DMS79 (cell line): ENCODE measurements at places on chromosomes 5 and 9.

DNA sequence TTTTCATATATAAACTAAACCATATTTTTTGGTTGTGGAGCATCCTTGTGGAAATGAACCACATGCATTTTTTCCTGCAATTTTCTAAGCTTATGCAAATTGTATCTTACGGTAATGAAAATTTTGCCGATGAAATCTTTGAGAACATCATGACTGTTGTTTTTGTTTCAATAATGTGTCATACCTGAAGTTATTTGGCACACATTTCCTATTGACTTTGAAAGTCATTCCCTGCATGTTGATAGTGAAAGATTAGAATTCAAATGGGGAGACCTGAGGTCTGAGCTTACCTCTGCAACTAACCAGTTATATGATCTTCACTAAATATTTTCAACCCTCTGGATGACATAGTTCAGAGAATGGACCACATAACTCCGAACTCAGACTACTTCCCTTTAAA lies 88.5 kb downstream of the PRR16 start:
- no peak for DNase-seq

GRCh38 chr9:17635115-17635890 lies 56.4 kb downstream of the SH3GL2 start:
- DNase-seq = no peak

- DNase-seq = no peak
Measured at GRCh38 chr5:160303690-160304089, 8.7 kb downstream of the CCNJL start.

GRCh38 chr5:102800427-102800826 lies 45.3 kb downstream of the PAM start:
- no peak for DNase-seq

- no peak for DNase-seq
Measured at GRCh38 chr5:78506261-78507024, 142.1 kb downstream of the LHFPL2 start.

- no peak for DNase-seq
Measured at GRCh38 chr5:135028791-135029476, 5.1 kb downstream of the PITX1 start.

DNA sequence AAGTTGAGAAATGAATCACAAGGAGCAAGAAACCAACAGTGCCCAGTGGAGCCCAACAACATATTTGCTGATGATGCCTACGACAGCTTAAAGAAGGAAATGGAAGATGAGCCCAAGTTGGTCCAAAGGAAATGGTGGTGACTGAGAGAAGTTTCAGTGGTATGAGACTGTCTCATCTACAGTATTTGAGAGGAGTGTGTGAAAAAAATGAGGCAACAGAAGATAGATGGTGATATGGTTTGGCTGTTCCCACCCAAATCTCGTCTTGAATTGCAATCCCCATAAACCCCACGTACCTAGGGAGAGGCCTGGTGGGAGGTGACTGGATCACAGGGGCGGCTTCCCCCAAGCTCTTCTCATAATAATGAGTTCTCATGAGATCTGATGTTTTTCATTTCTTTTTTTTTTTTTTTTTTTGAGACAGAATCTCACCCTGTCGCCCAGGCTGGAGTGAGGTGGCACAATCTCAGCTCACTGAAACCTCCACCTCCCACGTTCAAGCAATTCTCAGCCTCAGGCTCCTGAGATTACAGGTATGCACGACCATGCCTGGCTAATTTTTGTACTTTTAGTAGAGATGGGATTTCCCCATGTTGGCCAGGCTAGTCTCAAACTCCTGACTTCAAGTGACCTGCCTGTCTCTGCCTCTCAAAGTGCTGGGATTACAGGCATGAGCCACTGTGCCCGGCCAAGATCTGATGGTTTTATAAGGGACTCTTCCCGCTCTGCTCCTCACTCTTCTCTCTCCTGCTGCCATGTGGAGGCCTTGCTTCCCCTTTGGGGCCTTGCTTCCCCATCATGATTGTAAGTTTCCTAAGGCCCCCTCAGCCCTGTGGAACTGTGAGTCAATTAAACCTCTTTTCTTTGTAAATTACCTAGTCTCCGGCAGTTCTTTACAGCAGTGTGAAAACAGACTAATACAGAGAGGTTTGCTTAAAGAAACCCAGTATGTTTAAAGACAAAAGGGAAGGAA lies 30.2 kb downstream of the EFCAB9 start:
- DNase-seq = no peak

DNA sequence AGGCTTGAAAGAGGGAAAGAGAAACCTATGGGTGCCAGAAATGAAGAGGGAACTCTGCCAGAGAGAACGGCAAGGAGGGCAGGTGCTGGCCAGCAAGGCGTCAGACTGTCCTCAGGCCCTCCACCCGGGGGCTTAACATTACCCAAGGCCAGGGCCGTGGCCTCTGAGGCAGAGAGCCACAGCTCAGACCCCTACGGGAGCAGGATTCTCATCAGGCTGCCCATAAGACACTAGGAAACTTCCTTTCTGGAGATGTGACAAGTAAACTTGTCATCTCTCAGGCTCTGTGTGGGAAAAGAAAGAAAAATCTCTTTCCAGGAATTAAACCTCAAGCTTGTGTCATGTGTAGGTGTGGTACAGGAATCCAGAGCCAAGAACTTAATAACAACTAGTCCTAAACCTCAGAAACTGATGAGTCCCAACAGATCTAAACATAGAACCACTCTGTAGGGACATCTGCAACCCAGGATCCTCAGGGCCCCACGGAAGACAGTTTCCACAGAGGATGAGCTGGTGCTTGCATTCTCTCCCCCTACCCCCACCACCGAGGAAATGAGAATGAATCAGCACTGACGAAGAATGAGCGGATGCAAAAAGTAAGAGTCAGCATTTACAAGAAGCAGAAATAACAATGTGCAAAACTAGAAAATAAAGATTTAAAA lies 74.3 kb downstream of the DCP2 start:
- no peak for DNase-seq

GRCh38 chr5:150419630-150420270 lies 7.0 kb upstream of the CD74 start:
- DNase-seq = no peak

- no peak for DNase-seq
Measured at GRCh38 chr9:2012347-2012746, 2.8 kb upstream of the SMARCA2 start.

DNA sequence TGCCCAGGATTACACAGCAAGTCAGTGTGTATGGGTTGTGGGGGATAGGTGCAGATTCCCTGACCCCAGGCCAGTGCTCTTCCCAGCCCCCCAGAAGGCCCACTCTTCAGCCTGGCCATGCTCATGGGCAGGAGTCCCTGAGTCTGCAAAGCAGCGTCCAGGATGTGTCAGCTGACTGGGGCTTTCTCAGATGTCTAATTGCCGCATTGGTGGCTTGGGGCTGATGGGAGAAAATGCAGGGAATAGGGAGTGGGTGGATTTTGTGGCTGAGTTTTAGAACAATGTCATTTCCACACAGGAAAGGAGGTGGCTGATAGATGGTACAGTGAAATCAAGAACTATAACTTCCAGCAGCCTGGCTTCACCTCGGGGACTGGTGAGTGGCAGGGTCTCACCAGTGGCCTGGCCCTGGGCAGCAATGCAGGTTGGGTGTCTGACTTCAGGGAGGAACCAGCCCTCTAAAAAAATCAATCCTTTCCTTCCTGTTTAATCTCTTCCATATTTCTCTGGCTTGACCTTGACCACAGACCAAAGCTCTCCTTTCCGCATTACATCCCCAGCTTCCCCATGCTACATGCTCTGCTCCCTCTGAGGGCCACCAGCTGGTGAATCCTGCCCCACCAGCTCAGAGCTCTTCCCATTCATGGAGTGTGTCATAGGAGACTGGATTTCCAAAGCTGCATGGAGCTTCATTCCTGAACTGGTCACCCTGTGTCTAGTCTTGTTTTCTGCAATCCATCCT lies 14.2 kb downstream of the GLIPR2 start:
- no peak for DNase-seq

DNA sequence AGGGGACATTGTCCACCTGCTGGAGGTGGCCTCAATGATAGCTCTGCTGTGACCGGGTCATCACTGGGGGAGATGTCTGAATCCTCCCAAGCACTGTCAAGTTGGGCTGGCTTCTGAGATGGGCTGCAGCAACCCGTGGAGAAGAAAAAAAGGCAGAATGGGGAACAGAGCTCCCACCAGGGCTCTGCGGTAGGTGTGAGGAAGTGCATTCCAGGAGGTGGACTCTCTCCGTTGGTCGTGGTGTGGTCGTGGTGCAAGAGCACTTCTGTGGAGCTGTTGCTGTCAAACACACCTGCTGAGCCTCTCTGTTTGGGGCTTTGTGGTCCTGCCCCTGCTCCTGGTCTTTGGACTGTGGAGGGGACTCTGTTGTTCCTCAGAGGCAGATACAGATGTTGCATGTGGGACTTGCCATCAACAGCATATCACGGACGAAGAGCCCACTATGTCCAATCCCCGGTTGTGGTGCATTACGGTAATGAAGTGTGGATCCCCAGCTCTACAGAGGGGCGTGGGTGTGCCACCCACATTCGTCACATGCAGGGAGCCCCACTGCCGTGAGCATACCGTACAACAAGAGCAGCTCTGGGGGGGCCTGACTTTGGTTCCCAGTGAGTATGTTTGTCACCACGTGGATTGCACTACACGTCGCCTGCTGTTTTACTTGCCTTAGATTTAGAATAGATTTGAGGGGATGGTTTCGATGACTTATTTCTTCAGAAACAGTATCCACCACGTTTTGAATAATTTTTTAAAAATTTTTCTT lies 36.0 kb upstream of the PITX1 start:
- no peak for DNase-seq

DNA sequence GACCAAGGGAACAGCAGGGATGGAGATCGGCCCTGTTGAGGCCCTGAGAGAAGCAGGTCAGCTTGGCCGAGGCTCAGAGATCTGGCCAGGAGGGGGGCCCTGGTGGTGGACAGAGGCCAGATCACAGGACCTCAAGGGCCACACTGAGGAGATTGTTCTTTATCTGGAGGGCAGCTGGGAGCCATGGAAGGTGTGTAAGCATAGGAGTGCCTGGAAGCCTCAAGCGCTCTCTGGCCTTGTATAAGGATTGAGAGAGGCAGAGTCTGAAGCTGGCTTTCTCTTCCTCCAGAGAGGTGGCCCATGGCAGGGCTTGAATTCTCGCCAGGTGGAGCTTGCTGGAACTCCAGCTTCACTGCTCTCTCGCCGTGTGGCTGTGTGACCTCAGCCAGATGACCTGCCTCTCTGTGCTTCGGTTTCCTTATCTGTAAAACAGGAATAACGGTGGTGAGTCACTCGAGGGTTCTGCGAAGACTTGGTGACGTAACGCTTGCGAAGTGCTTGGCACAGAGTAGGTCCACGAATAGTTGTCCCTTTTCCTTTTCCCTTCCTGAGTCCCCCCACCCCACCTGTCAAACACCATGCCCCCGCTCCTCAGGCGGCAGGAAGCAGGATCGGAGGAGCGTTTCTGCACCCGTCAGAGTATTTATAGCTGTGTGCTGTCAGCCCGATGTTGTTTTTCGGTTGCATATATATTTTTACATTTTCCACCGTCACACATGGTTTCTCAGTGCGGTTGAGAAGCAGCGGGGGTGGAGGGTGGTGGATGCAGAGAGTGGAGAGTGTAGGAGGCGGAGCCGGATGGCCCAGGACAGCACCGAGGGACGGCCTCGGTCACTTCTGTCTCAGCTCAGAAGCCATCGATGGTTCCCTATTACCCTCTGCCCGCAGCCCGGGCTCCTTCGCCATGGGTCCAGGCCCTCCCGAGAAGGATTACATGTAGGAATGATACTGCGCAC lies 17.0 kb upstream of the CRB2 start:
- DNase-seq = no peak

GRCh38 chr5:143968071-143968878 lies 156.3 kb downstream of the HMHB1 start:
- no peak for DNase-seq

GRCh38 chr5:171639966-171640365 lies 145.7 kb upstream of the SMIM23 start:
- no peak for DNase-seq

- DNase-seq = no peak
Measured at GRCh38 chr9:27715651-27716050, 142.4 kb upstream of the C9orf72 start.

DNA sequence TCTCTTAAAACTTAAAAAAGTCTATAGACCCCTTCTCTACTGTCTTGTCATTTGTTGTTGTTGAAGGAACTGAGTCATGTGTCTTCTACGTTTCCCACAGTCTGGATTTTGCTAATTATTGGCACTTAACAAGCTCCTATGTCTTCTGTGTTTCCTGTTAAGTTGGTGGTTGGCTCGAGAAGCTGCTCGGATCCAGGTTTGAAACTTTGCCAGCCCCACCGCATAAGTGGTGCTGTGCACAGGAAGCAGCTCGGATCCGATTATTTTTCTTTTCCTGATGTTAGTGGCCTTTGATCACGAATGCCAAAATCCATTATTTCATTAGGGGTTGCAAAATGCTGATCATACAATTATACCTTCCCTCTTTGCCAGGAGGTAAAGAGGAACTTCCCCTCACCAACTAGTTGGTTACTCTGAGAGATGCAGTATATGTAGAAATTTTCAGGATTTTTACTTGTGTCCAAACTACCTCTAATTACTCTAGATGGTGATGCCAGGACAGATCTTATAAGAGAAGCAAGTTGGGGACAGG lies 186.5 kb downstream of the NSG2 start:
- no peak for DNase-seq

DNA sequence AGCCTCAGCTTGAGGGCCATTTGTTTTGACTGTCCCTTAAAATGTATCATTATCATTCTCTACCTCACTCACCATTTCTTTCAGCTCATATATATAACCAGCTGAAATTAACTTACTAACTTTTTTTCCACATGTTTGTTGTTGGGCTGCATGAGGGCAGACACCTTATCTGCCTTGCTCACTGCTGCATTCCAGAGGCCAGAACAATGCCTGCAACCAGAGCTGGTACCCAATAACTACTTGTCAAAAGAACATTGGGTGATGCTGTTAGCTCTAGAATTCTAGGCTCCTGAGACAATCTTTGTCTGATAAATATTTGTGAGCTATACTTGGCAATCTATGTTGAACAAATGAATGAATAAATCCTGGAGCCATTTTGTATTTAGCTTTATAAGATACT lies 68.3 kb downstream of the HTR4 start:
- DNase-seq = no peak

- DNase-seq = no peak
Measured at GRCh38 chr5:92659246-92659645, 921.8 kb downstream of the NR2F1-AS1 start.

DNA sequence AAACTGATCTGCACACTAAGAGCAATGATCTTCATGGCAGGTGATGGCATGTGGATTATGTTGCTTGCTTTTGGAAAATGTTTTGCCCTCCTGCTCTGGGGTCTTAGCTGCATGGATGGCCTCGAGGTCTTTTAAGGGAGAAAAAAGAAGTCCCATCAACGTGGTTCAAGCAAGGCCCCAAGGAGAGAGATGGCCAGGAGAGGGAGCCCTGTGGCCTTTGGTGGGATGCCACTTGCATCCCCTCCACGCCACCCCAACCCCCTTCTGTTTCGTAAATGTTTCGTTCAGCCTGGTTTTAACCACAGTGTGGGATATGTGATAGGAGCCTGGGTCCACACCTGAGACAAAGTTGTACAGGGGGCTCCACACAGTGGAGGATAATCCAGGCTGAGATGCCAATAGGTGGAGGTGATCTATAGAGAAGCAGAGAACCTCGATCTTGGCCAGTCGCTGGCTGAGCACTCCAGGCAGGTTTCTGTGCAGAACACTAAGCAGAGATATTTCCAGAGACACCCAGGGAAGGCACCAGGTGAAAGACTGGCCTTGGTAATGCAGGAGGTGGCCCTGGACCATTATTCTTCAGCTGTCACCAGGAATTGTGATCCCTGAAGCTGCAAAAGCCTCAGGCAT lies 25.8 kb upstream of the FRRS1L start:
- no peak for DNase-seq
